Upper lobe of right lung (tissue), 1 donor: ENCODE measurements at places on chromosomes 1 and 21. TPM values are rescaled to one million over a fixed set of nuclear protein-coding genes. Genes with fewer than 3 reads are reported as not detected.

DNA sequence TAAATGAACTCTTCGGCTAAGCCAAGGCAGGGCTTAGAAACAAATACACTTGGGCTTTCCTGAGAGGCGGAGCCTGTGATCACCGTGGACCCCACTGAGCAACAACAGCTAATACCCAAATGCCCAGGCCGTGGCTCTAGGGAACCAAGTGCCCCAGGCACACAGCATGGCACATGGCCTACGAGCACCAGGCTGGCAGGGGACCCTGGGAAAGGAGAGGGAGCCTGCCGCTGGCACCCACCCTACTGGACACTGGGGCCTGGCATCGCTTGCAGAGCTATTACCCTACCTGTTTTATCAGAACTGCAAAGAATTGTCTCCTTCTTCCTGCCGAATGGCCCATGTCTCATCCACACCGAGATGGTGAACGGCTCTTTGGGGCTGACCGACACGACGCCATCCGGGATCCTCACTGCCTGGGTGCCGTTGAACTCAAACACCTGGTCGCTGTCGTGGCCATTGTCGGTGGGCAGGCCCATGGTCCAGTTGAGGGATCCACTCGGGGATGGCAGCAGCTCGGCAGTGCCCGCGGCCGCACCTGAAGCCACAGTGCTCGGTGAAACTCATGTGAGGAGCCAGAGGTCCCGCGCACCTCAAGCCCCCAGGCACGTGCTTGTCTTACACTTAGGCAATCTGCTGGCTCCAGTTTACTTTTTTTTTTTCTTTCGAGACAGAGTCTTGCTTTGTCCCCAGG lies 79.5 kb downstream of the CLSTN1 start:
- no peak for DNase-seq

GRCh38 chr1:28122183-28122582 lies 33.8 kb upstream of the EYA3 start:
- DNase-seq, result no peak

Gene AKR7A2
- total RNA-seq, result 39.1 TPM

Gene NBPF20
- total RNA-seq, result 2.7 TPM

- no peak for DNase-seq
These were observed 70.7 kb downstream of the VWA5B1 start for GRCh38 chr1:20361401-20361800.

DNA sequence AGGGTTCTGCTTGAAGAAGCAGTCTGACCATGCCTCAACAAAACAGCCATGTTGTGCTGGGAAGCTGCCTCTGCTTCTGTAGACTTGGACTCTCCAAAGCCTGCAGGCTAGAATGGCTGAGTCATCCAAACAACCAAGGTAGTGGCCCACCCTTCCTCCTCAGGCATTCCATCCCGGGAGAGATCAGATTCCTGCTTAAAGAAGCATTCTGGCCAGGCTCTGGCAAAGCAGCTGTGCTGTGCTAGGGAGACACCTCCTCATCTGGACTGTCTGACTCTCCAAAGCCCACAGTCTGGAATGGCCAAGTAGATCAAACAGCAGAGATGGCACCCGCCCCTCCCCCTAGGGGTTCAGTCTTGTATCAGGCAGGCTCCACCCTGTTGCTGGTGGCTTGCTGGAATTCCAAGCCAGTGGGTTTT lies 38.3 kb upstream of the F3 start:
- no peak for DNase-seq

Gene VSIG8
- not detected for total RNA-seq

Gene ELF3
- 62.9 TPM for total RNA-seq

GRCh38 chr1:183783767-183784637 lies 20.9 kb upstream of the RGL1 start:
- no peak for DNase-seq
